NCI-H446 treated with DMSO at 0.1 percent for 48 hours (cell line): ENCODE measurements at places on chromosomes 2 and 18.

GRCh38 chr2:46540496-46541331 lies 61.3 kb downstream of the TMEM247 start:
- peak; percentile 79 for DNase-seq

GRCh38 chr2:187054501-187055319 lies 205.7 kb upstream of the ZSWIM2 start:
- DNase-seq, result no peak

- no peak for DNase-seq
Measured at GRCh38 chr2:40716879-40717278, 265.0 kb upstream of the SLC8A1 start.

GRCh38 chr2:97788986-97789644 lies 75.7 kb downstream of the ZAP70 start:
- DNase-seq, result no peak

DNA sequence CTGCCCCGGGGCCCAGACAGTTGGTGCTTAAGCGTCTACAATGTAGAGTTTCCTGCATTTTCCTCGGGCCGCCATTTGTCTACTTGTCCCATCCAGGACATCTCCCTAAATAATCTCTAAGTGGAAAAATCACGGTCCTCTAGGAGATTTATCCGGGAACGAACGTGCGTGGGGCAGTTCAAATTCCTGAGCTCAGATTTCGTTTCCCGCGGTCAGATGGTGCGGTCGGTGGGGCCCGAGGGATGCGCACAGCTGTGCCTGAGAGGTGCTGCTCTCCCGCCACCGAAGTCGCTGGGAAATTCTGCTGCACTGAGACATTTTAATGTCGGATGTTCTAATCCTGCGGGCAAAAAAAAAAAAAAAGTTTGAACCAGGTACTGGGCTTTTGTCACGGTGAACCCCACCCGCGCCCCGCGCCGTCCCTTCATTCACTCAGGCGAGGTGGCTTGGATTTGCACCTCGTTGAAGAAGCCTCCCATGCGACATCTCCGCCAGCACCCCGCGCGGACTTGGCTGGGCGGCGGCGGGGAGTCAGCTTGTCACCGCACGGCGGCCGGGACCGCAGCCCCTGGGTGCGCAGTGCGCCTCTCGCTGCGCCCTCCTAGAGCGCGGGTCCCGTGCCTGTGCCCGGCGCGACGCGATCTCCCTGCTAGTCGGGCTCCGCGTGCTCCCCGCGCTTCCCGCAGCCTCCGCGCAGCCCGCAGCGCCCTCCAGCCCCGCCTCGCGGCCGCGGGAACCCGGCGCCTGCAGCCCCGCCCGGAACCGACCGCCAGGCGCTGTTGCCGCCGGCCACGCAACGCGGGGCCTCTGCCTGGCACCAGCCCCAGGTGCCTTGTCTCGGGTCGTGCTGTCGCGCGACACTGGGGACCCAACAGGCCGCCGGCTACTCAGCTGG lies 191.9 kb upstream of the TCF4 start:
- no peak for DNase-seq

DNA sequence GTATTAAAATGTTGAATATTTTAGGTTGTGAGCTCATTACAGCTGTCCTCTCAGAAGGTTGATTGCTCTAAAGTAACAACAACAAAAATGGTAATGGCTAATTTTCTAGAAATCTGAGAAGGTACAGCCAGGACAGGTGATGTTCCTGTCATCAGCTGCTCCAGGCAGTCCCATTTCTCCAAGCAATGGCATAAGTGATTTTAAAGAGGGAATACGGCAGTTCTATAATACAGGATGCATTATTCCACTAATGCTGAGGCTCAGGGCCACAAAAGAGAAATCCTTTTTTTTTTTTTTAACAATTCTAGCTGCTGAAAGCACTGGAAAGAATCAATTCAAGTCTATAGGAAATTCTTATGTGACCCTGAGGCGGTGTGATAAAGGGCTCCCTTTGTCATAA lies 199.9 kb downstream of the PMAIP1 start:
- DNase-seq, result no peak

- DNase-seq, result no peak
Measured at GRCh38 chr2:51619961-51620360, 588.0 kb upstream of the NRXN1 start.

DNA sequence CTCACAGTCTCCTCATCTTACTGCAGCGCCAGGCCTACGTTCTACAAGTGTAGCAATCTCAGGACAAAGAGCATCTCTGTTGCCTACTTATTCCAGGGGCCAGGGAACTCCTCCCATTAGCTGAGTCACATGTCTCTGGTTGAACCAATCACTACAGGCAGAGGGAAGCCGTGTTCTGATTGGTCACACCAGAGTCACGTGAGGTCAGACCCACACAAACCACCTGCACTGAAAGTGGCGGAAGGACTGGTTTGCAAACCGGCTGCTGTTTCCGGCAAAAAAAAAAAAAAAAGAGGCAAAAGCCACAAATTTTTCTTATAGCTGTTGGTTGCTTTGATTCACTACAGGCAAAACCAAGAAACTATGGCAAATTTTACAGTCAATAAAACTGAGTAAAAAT lies 21.9 kb upstream of the USP14 start:
- no peak for DNase-seq

- no peak for DNase-seq
Measured at GRCh38 chr18:63138436-63139340, 180.9 kb downstream of the BCL2 start.

DNA sequence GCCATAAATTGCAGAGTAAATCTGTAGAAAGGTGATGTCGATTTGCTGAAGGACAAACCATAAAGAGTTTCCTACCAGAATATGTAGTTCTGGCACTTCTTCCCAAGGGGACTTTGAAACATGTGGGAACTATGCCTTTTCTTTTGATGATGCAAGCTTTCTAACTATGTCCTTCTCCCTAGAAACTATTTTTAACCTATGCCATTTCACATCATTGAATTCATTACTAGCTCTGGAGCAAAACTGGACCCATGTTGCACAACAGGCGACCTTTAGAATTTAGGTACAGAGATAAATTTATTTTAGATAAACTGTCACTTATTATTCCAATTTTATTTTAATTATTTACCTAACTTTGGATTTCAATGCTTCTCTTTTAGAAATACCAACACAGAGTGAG lies 186.5 kb downstream of the CCDC102B start:
- DNase-seq, result no peak

DNA sequence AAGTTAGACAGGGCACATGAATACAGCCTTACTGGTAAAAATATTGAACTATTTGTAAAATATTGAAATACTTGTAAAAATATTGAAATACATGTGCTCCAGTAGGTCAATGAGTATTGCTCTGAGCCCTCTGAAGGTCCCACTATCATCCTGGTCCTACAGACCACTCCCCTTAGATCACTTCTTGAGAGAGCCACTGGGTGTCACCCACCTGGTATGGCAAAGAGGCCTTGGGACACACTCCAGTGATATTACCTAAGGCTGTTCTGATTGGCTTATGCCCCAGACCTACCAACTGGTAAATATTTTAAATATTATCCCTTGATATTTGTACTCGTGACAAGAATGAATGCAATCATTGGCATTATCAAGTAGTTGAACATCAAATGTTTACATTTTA lies 5.0 kb downstream of the THSD7B start:
- DNase-seq, result no peak
